Activated naive CD4-positive, alpha-beta T cell treated with Interleukin-2 at 50 U/mL for 16 hours (primary cell): ENCODE measurements at places on chromosomes 11 and 22.

GRCh38 chr11:27875831-27876775, 175.8 kb upstream of the BDNF start:
- DNase-seq: no peak

- no peak for DNase-seq
These were observed 140.2 kb upstream of the TIMP3 start for GRCh38 chr22:32661296-32661695.

- no peak for DNase-seq
These were observed 11.0 kb downstream of the MRGPRG start for GRCh38 chr11:3207526-3208189.

GRCh38 chr11:80284946-80285785, 844.3 kb upstream of the TENM4 start:
- no peak for DNase-seq

GRCh38 chr22:46259374-46259773, 3.8 kb downstream of the PKDREJ start:
- DNase-seq: no peak

DNA sequence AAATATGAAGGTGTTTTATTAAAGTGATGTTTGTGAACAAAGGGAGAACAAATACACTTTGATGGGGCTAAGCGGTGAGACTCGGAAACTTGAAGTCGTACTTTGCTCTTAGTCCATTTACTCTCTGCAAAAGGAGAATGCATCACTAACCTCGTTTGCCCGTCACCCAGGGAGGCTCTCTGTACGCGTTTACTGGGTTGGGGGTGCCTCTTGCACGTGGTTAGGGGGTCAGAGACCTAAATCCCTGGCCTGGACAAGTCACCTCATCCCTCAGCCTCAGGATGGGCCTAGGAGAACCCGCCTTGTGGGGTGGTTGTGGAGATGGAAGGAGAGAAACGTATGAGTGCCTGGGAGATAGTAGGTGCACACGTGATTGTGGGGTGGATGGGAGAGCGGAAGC, 803 bp upstream of the IFT27 start:
- peak; percentile 5 for DNase-seq

GRCh38 chr11:115521825-115522224, 17.6 kb upstream of the CADM1 start:
- DNase-seq: no peak

DNA sequence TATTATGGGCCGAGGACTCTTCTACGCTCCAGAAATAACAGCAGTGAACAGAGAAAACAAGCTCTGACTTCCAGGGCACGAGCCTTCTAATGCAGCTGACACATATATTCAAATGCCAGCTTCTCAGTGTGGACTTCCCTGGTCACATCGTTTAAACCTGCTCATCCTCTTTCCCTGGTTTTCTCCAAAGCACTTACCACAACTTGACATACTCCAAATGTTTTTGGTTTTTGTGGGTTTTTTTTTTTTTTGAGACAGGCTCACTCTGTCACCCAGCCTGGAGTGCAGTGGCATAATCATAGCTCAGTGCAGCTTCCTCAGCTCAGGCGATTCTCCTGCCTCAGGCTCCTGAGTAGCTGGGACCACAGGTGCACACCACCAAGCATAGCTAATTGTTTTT, 105.5 kb downstream of the MICAL3 start:
- DNase-seq: no peak

- DNase-seq: no peak
These were observed 4.0 kb downstream of the RRP8 start for GRCh38 chr11:6599449-6599848.

DNA sequence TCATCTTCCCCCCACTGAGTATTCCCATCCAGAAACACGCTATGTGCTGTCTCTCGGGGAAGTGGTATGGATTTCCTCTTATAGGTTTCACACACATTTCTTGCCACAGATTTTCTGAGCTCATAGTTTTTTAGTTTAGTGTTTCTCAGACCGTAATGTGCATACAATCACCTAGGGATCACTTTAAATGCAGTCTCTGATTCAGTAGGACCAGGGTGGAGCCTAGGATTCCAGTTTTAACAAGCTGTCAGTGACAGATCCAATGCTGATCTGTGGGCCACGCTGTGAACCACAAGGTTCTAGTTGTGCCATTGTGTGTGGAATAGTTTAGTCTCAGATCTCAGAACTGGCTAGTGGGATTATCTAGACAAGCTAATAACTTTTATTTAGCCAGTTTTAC, 23.7 kb upstream of the CXCR5 start:
- no peak for DNase-seq

DNA sequence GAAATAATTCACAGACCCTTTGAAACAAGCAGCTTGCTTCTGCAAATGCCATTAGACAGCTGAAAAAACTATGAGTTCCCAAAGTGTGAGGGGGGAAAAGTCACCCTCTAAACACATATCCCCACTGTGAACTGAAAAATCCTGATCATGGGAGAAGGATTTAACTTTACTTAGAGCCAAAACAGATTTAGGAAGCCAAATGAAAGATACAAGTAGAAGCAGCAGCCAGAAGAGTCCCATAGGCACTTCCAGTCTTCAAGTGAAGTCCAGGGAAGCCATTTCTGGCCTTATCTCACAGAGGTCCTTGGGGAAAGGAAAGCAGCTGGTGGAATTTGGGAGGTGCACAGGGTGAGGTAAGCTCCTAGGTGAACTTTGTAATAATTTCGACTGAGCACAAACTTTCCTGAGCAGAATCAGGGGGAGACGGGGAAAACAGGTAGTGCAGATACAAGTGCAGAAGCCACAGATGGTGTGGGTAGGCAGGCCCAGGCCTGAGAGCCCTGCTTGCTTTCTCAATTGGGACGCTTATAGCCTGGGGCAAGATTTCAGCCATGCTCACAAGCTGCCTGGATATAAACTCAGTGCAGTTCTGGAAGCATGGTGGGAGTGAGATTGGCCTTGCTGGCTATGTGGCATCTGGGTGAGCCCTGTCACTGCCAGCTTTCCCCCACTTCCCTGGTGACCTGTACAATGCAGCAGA, 44.8 kb downstream of the GAS2 start:
- no peak for DNase-seq

DNA sequence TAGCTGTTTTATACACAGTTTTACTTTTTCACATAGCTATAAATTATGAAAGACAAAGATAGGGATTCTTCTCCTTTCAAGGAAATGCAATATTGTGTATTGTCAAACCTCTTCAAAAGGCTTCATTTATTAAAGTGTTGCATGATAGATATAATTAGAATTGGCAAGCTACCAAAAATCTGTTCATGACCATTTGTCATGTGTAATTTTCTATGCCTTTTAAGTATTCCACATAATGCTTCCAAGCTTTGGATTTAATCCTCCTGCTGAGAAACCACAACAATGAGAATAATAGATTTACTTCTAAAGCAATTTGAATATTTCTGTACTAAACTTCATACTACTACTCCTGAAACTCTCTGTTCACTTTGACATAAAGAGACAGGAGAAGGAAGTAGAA, 403.2 kb upstream of the CCDC179 start:
- no peak for DNase-seq

- no peak for DNase-seq
These were observed 34.1 kb upstream of the ME3 start for GRCh38 chr11:86706338-86707131.

GRCh38 chr22:25364281-25364680, 144.8 kb downstream of the CRYBB2 start:
- DNase-seq: no peak

DNA sequence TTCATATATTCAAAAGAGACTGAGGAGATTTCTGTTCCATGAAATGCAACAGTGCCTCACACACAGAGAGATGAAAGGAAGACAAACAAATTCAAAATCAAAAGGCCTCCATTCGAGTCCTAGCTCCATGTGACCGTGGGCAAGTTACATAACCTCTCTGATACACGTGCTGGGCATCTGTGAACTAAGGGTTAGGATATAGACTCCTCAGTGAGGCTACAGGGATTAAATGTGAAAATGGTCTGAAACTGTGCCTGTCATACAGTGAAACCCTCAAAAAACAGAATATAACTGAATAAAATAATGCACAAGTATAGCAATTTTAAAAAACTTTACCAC, 111.8 kb upstream of the MTMR2 start:
- DNase-seq: no peak

DNA sequence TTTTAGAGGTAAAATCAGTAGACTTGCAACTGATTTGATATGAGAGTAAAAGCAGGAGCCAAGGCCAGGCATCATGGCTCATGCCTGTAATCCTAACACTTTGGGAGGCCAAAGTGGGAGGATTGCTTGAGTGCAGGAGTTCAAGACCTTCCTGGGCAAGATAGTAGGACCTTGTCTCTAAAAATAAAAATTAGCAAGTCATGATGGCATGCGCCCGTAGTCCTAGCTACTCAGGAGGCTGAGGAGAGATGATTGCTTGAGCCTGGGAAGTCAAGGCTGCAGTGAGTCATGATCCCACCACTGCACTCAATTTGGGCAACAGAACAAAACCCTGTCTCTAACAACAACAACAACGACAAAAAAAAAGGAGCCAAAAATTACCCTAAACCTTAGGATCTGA, 13.5 kb downstream of the SGSM3 start:
- DNase-seq: no peak

GRCh38 chr11:5283086-5283485, 13.3 kb upstream of the HBE1 start:
- no peak for DNase-seq

- no peak for DNase-seq
These were observed 13.0 kb upstream of the FCHSD2 start for GRCh38 chr11:73155102-73155501.

GRCh38 chr22:20978419-20978818, 3.7 kb upstream of the LZTR1 start:
- no peak for DNase-seq

GRCh38 chr11:123641495-123641840, 13.0 kb downstream of the SCN3B start:
- DNase-seq: no peak

- DNase-seq: no peak
These were observed 116.0 kb downstream of the RBFOX2 start for GRCh38 chr22:35912658-35913057.

DNA sequence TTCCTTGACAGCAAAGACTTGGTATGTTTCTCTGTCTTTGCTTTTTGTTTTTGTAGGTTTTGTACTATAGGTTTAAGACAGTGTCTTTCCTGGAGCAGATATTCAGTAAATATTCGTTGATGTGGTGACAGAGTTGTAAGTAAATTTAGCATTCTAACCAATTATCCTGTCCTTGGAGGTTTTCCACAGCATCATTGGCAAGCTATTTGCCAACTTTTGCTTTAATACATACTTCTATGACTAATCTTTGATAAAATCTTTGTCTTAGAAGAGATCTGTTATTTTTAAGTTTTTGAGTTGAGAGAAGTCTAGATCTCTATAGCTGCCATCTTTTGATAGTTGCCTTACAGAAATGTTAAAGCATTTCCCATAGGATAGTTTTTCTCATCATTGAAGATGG, 3.8 kb downstream of the USP47 start:
- DNase-seq: no peak

- DNase-seq: no peak
These were observed 4.9 kb downstream of the GLYAT start for GRCh38 chr11:58726737-58727414.

DNA sequence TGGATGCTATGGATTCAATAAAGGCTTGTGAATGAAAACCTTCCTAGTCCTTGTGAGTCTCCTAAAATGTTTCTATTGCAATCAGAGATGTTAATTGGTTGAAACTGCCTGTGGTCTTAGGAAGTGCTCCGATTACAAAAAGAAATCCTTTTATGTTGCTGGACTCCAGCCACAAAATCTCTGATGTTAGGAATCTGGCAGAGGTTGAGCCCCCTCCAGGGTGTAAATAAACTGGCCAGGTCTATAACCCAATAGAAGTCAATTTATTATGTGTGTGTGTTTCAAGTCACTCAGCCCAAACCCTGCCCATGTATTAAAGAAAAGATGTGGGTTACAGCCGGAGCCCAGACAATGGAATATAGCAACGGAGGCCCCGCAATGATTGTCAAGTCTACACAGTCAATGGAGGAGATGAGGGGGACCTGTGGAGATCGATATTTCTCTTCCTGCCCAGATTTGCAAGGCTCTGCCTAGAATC, 218.1 kb upstream of the SORL1-AS1 start:
- no peak for DNase-seq

- peak; percentile 27 for DNase-seq
These were observed 150.5 kb downstream of the FEZ1 start for GRCh38 chr11:125345421-125346178.

DNA sequence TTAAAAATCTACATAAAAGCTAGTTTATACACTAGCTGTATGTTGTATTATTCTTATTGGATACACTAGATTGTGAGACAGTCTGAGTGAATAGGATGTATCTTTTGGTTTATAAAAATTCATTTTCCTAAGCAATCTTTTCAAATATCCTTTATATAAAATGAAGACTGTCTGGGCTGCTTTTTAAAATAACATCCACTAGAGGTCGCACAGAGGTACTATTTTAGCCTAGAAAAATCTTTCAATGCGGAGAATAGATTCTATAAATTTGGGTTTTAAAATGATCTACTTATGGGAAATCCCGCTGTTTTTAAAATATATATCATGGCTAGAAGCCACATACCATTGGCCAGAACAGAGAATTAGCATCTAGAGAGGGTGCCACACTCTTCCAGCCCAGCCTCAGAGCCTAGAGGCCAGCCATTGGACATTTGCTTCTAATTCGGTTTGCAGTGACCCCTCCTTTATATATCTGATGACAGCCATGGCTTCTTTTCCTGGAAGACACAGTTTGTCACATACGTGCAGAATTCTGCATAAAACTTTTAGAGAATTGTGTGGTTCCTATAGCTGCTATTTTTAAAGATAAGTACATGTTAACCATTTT, 7.3 kb downstream of the C11orf97 start:
- DNase-seq: no peak

DNA sequence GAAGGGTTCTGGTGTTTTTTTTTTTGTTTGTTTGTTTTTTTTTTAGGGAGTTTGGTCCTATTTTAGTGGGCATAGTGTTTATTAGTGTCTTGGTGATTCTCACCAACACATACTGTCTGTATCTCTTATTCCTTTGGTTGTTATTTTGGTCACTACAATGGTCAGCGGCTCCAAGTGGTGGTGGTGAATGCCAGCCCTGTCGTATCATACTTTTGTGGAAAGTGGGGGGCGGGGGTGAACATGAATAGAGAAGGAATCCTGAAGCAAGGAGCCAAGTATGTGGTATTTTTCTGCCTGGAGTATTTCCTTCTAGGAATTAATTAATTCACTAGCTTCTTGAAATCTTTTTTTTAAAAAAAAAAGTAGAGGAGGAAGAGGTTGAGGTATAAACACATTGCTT, 79.6 kb downstream of the GRK3 start:
- DNase-seq: no peak

GRCh38 chr22:29079218-29079901, 6.5 kb downstream of the KREMEN1 start:
- no peak for DNase-seq

- no peak for DNase-seq
These were observed 96.9 kb upstream of the CTSC start for GRCh38 chr11:88434333-88434976.

DNA sequence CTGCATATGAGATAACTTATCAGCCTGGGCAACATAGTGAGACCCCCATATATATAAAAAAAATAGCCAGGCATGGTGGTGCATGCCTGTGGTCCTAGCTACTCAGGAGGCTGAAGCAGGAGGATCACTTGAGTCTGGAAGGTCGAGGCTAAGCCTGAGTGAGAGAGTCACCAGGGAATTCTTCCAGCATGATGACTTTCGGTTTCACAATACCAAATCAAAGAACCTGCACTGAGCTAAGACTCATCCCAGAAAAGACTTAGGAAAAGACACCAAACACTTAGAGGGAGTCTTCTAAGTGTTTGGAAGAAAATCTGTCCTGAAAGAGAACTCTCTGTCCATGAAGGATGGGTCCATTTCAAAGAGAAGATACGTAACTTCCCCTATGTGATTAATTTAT, 12.7 kb downstream of the STK33 start:
- no peak for DNase-seq
